Activated CD4-positive, alpha-beta T cell treated with anti-CD3 and anti-CD28 coated beads, Interleukin-2, amount 50 U/mL, for 48 hours (primary cell): ENCODE measurements at places on chromosomes 2 and 18.

DNA sequence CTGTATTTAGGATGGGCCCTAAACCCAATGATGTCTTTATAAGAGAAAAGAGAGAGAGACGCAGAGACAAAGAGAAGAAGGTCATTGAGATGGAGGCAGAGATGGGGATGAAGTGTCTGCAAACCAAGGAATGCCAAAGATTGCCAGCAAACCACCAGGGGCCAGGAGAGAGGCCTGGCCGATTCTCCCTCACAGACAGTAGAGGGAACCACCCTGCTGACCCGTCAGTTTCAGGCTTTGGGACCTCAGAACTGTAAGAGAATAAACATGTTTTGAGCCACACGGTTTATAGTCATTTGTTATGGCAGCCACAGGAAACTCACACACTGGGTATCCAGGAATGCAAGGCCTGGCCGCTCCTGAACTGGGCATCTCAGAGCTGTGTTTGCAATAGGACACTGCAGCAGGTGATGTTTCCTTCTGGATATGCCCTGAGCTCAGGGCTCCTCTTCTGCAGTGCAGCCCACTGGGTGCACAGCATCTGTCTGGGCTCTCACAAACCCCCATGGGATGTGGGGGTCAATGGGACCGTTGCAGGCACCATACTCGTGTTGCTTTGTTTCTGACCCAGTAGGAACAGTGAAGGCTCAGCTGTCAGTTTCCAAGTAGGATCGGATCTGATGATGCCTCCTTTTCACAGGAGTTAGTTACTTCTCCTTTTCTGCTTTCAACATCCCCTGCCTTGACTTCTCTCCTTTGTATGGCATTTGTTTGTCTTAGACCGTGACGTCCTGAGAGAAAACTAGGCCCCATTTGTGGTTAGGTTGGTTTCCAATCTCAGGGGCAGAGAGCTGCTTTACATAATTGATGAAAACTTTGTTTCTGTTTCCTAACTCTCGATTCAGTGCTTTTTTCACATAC, 20.8 kb downstream of the PTPN18 start:
- DNase-seq: no peak

- no peak for DNase-seq
These were observed 898.6 kb upstream of the KLHL29 start for GRCh38 chr2:22486343-22486742.

- no peak for DNase-seq
These were observed 11.3 kb downstream of the CNNM4 start for GRCh38 chr2:96771796-96772618.

DNA sequence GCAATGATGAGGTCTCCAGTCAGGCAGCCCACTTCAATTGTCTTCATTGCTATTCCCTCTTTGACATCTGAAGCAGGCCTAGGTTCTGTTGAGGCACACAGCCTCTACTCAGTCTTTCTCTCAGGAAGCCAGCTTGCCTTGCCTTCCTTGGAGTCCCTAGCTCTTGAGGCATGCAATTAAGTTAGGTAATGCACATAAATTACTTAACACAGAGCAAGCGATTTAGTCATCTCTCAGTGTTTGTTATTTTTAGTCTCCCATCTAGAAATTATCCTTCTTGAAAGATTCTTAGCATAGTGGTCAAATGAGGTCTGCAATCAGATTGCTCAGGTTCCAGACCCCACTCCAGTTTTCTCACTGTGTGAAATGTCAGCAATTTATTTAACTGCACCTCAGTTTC, 32.0 kb downstream of the SULT1C4 start:
- DNase-seq: no peak

- DNase-seq: no peak
These were observed 313.8 kb downstream of the PDE11A start for GRCh38 chr2:177758591-177759371.

GRCh38 chr2:34401186-34401585, 802.1 kb upstream of the FAM98A start:
- DNase-seq: no peak

DNA sequence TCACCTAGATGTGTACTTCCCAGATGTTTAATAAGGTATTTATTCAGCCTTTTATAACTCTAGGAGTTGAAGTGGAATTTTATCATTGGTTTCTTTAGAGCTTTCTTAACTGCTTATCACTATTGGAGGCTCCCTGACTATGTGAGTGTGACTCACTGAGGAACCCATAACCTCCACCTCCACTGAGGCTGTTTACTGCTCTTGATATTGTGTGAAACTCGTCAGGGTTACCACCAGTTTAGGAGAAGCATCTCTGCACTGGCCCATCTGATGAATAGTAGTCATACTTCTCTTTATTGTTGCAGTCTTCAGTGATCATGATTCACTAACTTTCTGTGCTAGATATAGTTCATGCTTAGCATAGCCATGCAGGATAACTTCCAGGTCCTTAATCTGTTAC, 79.6 kb upstream of the UBXN4 start:
- DNase-seq: no peak

DNA sequence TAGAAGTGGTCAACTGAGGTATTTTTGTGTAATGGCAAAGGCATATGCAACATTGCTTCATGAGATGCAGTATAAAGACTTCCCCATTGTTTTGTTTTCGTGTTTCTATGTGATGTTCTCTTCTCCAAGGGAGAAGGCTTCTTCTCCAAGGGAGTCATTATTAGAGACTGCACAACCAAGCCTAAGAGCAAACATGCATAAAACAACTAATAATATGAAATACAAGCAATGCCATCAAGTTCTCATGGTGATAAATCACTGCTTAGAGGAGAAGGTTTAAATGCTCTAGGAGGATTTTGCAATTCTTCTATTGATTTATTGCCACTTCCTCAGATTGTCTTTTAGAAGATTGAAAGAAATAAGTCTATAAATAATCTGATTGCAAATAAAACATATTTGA, 524.4 kb downstream of the IRS1 start:
- DNase-seq: no peak
